ENCODE measurements at places on chromosomes 1 and 21.

GRCh38 chr21:42310411-42311001 lies 4.7 kb downstream of the TFF3 start:
- no peak for DNase-seq

- DNase-seq, result peak; percentile 84
These were observed 20.7 kb upstream of the LGALS8 start for GRCh38 chr1:236502972-236503639.

- no peak for DNase-seq
These were observed 5.5 kb downstream of the TNFRSF1B start for GRCh38 chr1:12172042-12172851.

- no peak for DNase-seq
These were observed 18.0 kb upstream of the KPRP start for GRCh38 chr1:152739841-152740240.

DNA sequence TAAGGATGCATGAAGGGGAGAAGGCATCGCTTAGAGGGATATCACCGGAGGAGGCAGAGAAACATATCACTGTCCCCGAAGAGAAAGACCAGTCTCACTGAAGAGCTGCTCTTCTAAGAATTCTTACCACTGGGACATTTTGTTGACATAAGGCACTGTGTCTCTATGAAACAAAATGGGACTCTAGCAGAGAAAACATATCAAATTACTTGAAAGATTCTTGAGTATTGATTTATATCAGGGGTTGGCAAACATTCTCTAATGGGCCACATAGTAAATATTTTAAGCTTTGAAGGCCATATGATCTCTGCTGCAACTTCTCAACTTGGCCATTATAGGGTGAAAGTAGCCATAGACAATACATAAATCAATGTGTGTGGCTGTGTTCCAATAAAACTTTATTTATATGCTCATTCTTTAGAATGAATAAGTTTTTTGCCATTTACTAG lies 41.0 kb upstream of the GREM2 start:
- no peak for DNase-seq

- DNase-seq, result no peak
These were observed 19.7 kb upstream of the RIPK4 start for GRCh38 chr21:41786509-41786987.

All from brain microvascular endothelial cell (primary cell).